ENCODE measurements at places on chromosomes 3 and 15. TPM values are rescaled to one million over a fixed set of nuclear protein-coding genes. Genes with fewer than 3 reads are reported as not detected.

ATP13A4 gene
- not detected for total RNA-seq

GHRL gene
- total RNA-seq, result not detected

SLC9C1 gene
- total RNA-seq, result 0.16 TPM

PRTG gene
- 5.8 TPM for total RNA-seq

PAK6 gene
- total RNA-seq, result 0.16 TPM

KBTBD8 gene
- 2.0 TPM for total RNA-seq

SLC38A3 gene
- total RNA-seq, result not detected

NOX5 gene
- total RNA-seq, result 0.18 TPM

ACP3 gene
- 1.5 TPM for total RNA-seq

CLEC3B gene
- 203 TPM for total RNA-seq

U2SURP gene
- 26.9 TPM for total RNA-seq

TF gene
- under 0.01 TPM for total RNA-seq

RASGRP1 gene
- 1.8 TPM for total RNA-seq

FILIP1L gene
- total RNA-seq, result 18.1 TPM

TM4SF1 gene
- 760 TPM for total RNA-seq

POMGNT2 gene
- 7.8 TPM for total RNA-seq

TMEM212 gene
- not detected for total RNA-seq

MEGF11 gene
- total RNA-seq, result not detected

MEIS2 gene
- total RNA-seq, result 59.9 TPM

SYNPR gene
- total RNA-seq, result not detected

SLC26A6 gene
- 40.6 TPM for total RNA-seq

AGBL1 gene
- not detected for total RNA-seq

IQCF5 gene
- not detected for total RNA-seq

HESX1 gene
- total RNA-seq, result not detected

FBXL22 gene
- total RNA-seq, result not detected

CELSR3 gene
- total RNA-seq, result 2.5 TPM

PARP14 gene
- 18.5 TPM for total RNA-seq

TKT gene
- 631 TPM for total RNA-seq

CPLX3 gene
- total RNA-seq, result not detected

SLC27A2 gene
- not detected for total RNA-seq
